T-cell (primary cell): ENCODE measurements at places on chromosomes 16 and 17. TPM values are rescaled to one million over a fixed set of nuclear protein-coding genes. Genes with fewer than 3 reads are reported as not detected.

The PRR35 gene
- not detected for total RNA-seq

The DLG4 gene
- total RNA-seq = 12.2 TPM

The CDH11 gene
- total RNA-seq = not detected

The SLFN14 gene
- not detected for total RNA-seq

The BCL7C gene
- total RNA-seq = 26.9 TPM

The C1QL1 gene
- not detected for total RNA-seq

The NAE1 gene
- total RNA-seq = 93.2 TPM

The SEZ6 gene
- 1.6 TPM for total RNA-seq

The TXNDC11 gene
- total RNA-seq = 76.3 TPM

- no peak for DNase-seq
- H3K27ac ChIP-seq = no peak overlapping the region
- H3K4me1 ChIP-seq = peaks cover 13% of the 10 kb centered on the region
- H3K27me3 ChIP-seq = no peaks in the 10 kb centered on the region
These were observed 1.9 kb downstream of the ELOB start for GRCh38 chr16:2775131-2775716.

- H3K27me3 ChIP-seq = no peaks in the 10 kb centered on the region
- H3K27ac ChIP-seq = no peak overlapping the region
- H3K36me3 ChIP-seq = no peaks in the 10 kb centered on the region
These were observed 369.1 kb downstream of the XYLT1 start for GRCh38 chr16:17101646-17102045.

- H3K4me3 ChIP-seq = peak overlapping the region; percentile 55
- no peaks in the 10 kb centered on the region for H3K27me3 ChIP-seq
- H3K27ac ChIP-seq = peak overlapping the region; percentile 35
These were observed 625 bp downstream of the DVL2 start for GRCh38 chr17:7233701-7234082.

GRCh38 chr16:65283181-65283651 is 161.4 kb upstream of the CDH11 start:
- no peaks in the 10 kb centered on the region for H3K27me3 ChIP-seq
- H3K36me3 ChIP-seq = no peaks in the 10 kb centered on the region
- H3K4me3 ChIP-seq = no peak overlapping the region
- no peak overlapping the region for H3K27ac ChIP-seq

- H3K27me3 ChIP-seq = no peaks in the 10 kb centered on the region
- H3K4me1 ChIP-seq = no peaks in the 10 kb centered on the region
- DNase-seq = no peak
- H3K36me3 ChIP-seq = peaks cover 59% of the 10 kb centered on the region
- H3K27ac ChIP-seq = no peak overlapping the region
These were observed 934 bp upstream of the AOC2 start for GRCh38 chr17:42843358-42843934.

- H3K27me3 ChIP-seq = no peaks in the 10 kb centered on the region
- DNase-seq = no peak
- no peak overlapping the region for H3K27ac ChIP-seq
- H3K36me3 ChIP-seq = peaks cover 22% of the 10 kb centered on the region
- H3K4me3 ChIP-seq = no peak overlapping the region
These were observed 25.8 kb downstream of the WSB1 start for GRCh38 chr17:27319541-27320221.

- H3K4me3 ChIP-seq = no peak overlapping the region
- no peaks in the 10 kb centered on the region for H3K4me1 ChIP-seq
- no peak for DNase-seq
- peaks cover 5% of the 10 kb centered on the region for H3K36me3 ChIP-seq
- no peak overlapping the region for H3K27ac ChIP-seq
These were observed 139.7 kb upstream of the PLCG2 start for GRCh38 chr16:81639348-81639747.

- H3K27ac ChIP-seq = no peak overlapping the region
- H3K27me3 ChIP-seq = no peaks in the 10 kb centered on the region
- H3K4me1 ChIP-seq = peaks cover 16% of the 10 kb centered on the region
- no peaks in the 10 kb centered on the region for H3K36me3 ChIP-seq
These were observed 113.0 kb upstream of the METRNL start for GRCh38 chr17:82966415-82966814.

DNA sequence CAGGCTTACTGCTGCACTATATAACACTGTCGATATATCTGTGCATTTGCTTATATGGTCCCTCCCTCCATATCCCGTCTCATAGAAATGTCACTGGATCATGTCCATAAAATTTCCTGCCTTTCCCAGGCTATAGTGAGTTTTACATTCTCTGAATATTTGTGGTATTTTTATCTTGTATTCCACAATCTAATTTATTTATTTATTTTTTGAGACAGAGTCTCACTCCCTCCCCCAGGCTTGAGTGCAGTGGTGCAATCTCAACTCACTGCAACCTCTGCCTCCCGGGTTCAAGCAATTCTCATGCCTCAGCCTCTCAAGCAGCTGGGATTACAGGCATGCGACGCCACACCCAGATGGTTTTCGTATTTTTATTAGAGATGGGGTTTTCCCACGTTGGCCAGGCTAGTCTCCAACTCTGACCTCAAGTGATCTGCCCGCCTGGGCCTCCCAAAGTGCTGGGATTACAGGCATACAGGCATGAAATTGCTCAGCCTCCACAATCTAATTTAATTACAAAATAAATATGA is 12.9 kb downstream of the TRIM37 start:
- H3K27me3 ChIP-seq = no peaks in the 10 kb centered on the region
- no peak for DNase-seq
- H3K36me3 ChIP-seq = no peaks in the 10 kb centered on the region
- H3K4me3 ChIP-seq = no peak overlapping the region
- no peaks in the 10 kb centered on the region for H3K4me1 ChIP-seq

GRCh38 chr16:84803146-84803545 is 16.6 kb upstream of the CRISPLD2 start:
- DNase-seq = no peak
- H3K36me3 ChIP-seq = no peaks in the 10 kb centered on the region
- H3K27ac ChIP-seq = no peak overlapping the region
- H3K4me3 ChIP-seq = no peak overlapping the region
- no peaks in the 10 kb centered on the region for H3K4me1 ChIP-seq
- H3K27me3 ChIP-seq = peaks cover 22% of the 10 kb centered on the region

- no peak for DNase-seq
- H3K36me3 ChIP-seq = no peaks in the 10 kb centered on the region
- H3K4me1 ChIP-seq = peaks cover 1% of the 10 kb centered on the region
These were observed 7.8 kb upstream of the SSTR2 start for GRCh38 chr17:73156887-73157520.

- H3K27me3 ChIP-seq = no peaks in the 10 kb centered on the region
- H3K36me3 ChIP-seq = no peaks in the 10 kb centered on the region
- no peak for DNase-seq
- no peaks in the 10 kb centered on the region for H3K4me1 ChIP-seq
- H3K4me3 ChIP-seq = no peak overlapping the region
These were observed 51.3 kb upstream of the IRX6 start for GRCh38 chr16:55272744-55273143.

DNA sequence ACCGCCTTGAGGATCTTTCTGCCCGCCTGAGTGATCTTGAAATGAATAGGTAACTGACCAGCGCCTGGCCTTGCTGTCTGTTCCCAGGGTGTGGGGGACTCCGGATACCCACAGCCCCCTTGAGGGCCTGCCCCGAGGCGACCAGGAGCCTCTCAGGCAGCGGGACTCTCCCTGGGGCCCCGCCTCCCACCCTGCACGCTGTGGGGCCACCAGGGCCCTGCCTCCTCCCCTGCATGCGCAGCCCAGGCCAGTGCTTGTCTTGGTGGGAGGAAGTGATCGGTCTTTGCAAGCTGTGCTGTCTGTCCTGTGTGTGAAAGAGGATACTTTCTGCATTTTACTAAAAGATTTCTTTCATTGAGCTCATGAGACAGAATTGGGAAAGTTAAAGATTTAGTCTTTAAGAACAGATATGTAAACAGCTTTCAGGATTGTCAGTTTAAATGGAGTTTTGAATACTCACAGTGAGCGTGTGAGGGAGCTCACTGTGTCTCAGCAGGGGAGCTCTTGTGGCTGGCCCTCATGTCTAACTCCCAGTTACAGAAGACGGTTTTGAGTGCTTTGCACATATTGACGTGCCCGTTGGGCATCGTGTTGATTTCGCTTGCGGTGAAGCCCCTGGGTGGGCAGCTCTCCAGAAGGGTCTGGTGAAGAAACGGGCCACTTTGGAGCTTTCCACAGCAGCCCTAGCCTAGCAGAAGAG is 36.1 kb upstream of the CAPN15 start:
- H3K27me3 ChIP-seq = no peaks in the 10 kb centered on the region
- no peaks in the 10 kb centered on the region for H3K4me1 ChIP-seq
- no peak overlapping the region for H3K4me3 ChIP-seq
- no peak overlapping the region for H3K27ac ChIP-seq
- DNase-seq = no peak
- peaks cover 10% of the 10 kb centered on the region for H3K36me3 ChIP-seq

- H3K4me3 ChIP-seq = no peak overlapping the region
- no peak for DNase-seq
- peaks cover 10% of the 10 kb centered on the region for H3K4me1 ChIP-seq
- peaks cover 82% of the 10 kb centered on the region for H3K27me3 ChIP-seq
These were observed 18.4 kb upstream of the UBE2I start for GRCh38 chr16:1290860-1291575.

GRCh38 chr17:48730240-48730550 is 1.6 kb upstream of the HOXB13 start:
- no peaks in the 10 kb centered on the region for H3K4me1 ChIP-seq
- no peak overlapping the region for H3K27ac ChIP-seq
- H3K4me3 ChIP-seq = no peak overlapping the region
- peaks cover 28% of the 10 kb centered on the region for H3K27me3 ChIP-seq

- H3K27ac ChIP-seq = peak overlapping the region; percentile 94
- peaks cover 87% of the 10 kb centered on the region for H3K4me1 ChIP-seq
- H3K27me3 ChIP-seq = no peaks in the 10 kb centered on the region
- DNase-seq = no peak
These were observed 2.9 kb upstream of the CCDC102A start for GRCh38 chr16:57539072-57539796.

- H3K36me3 ChIP-seq = no peaks in the 10 kb centered on the region
- DNase-seq = no peak
- no peak overlapping the region for H3K4me3 ChIP-seq
- H3K27me3 ChIP-seq = peaks cover 5% of the 10 kb centered on the region
These were observed 72.1 kb downstream of the AMFR start for GRCh38 chr16:56353054-56353921.

DNA sequence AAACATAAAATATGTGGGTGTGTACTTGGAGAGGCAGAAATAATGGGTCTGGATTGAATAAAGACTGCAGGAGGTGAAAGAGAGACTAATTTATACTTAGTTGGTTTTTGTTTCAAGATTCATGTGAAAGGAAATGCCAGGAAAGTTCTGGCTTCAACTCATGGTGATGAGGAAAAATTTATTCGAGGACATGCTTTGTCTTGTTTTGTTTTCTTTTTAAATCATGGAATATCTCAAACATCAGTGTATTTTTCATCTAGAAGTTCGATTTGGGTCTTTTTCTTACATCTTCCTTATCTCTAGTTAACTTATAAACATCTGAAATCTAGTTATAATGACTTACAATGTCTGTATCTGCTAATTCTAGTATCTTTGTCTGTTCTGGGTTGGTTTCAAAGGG is 115.1 kb downstream of the CDK5R1 start:
- H3K36me3 ChIP-seq = no peaks in the 10 kb centered on the region
- H3K27me3 ChIP-seq = no peaks in the 10 kb centered on the region
- H3K27ac ChIP-seq = no peak overlapping the region
- DNase-seq = no peak
- no peaks in the 10 kb centered on the region for H3K4me1 ChIP-seq
- no peak overlapping the region for H3K4me3 ChIP-seq

DNA sequence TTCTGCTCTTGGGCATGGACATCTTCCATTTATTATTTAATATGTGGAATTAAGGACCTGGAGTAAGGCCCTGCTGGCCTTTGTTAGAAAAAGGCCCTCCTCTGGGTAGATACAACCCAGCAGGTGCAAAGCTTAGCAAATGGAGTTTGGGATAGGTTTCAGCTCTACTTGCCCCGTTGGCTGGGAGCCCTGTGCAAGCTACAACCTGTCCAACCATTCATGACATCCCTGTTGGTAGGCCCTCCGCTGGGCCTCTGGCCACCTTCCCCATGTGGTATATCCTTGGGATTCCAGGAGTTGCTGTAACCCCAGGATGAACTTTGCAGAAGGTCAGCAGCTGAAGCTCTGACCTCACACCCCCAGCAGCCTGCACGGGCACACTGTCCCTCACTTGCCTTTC is 6.4 kb downstream of the NGFR start:
- H3K27ac ChIP-seq = no peak overlapping the region
- H3K4me3 ChIP-seq = no peak overlapping the region
- DNase-seq = no peak
- H3K36me3 ChIP-seq = no peaks in the 10 kb centered on the region
- peaks cover 17% of the 10 kb centered on the region for H3K4me1 ChIP-seq

DNA sequence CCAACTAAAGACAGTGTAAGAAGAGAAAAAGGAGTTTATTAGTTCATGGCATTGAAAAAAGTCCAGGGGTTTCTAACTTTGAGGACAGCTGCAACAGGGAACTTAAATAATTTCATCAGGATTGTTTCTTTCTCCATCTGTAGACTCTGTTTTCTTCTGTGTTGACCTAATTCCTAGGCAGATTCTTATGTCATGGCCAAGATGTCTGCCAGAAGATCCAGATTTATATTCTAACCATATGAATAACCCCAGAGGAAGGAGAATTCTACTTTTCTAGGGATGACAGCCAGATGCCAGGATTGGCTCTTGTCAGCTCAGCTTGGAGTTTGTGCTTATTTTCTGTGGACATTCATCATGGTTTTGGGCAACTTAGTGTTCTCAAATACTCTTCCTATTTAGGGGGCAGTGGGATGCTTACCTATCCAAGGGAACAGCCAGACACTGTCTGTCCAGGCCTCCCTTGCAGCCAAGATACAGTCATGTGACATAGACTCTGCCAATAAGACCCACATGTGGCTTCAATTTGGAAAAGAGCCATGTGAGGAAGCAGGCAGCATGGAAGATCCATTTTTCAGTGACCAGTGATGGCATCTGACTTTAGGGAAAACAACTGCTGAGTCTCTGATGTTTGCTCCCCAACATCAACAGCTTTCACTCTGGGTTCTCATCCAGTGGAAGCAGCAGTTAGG is 18.2 kb downstream of the PCTP start:
- no peak overlapping the region for H3K4me3 ChIP-seq
- peaks cover 17% of the 10 kb centered on the region for H3K36me3 ChIP-seq
- DNase-seq = no peak
- no peaks in the 10 kb centered on the region for H3K27me3 ChIP-seq
- no peaks in the 10 kb centered on the region for H3K4me1 ChIP-seq

DNA sequence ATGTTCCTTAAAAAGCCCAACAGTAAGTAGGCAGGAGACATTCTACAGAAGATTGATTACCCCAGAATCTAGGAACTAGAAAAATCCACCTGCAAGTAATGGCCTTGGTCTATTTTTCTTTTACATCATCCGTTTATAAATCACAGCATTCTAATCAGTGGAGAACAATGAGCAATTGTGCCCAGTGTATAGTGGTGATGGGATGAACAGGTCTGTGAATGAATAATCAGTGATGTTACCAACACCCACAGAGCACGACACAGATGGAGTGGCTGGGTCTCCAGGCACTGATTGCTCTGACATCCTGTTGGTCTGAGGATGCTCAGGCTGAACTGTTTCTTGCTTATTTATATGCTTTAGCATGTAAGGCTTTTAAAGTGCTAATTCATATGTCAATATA is 1251.2 kb upstream of the CDH8 start:
- no peaks in the 10 kb centered on the region for H3K27me3 ChIP-seq
- DNase-seq = no peak
- H3K4me3 ChIP-seq = no peak overlapping the region

GRCh38 chr17:6894206-6894528 is 62.6 kb upstream of the TEKT1 start:
- H3K4me3 ChIP-seq = no peak overlapping the region
- H3K27ac ChIP-seq = no peak overlapping the region
- H3K36me3 ChIP-seq = no peaks in the 10 kb centered on the region
- DNase-seq = peak; percentile 17
